Natural killer cell (primary cell): ENCODE measurements at places on chromosomes 7 and 10.

DNA sequence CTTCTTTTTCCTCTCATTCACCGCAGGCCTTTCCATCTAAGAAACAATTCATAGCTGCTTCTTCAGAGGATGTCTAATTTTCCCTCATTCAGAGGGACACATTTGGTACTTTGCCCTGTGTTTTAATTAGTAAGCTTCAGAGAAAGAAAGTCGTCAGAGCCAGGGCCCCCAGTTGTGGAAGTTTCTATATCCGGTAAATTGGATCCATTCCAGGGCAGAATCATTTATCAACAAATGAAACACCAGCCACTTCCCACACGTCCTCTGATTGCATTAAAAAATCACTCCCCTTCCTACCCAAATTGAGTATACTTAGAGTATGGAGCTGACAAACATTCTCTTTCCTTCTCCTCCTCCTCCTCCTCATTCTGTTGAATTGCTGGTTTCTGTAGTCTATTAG lies 205.8 kb upstream of the HDAC9 start:
- DNase-seq, result no peak

GRCh38 chr10:33719005-33719703 lies 384.7 kb upstream of the NRP1 start:
- DNase-seq, result no peak

DNA sequence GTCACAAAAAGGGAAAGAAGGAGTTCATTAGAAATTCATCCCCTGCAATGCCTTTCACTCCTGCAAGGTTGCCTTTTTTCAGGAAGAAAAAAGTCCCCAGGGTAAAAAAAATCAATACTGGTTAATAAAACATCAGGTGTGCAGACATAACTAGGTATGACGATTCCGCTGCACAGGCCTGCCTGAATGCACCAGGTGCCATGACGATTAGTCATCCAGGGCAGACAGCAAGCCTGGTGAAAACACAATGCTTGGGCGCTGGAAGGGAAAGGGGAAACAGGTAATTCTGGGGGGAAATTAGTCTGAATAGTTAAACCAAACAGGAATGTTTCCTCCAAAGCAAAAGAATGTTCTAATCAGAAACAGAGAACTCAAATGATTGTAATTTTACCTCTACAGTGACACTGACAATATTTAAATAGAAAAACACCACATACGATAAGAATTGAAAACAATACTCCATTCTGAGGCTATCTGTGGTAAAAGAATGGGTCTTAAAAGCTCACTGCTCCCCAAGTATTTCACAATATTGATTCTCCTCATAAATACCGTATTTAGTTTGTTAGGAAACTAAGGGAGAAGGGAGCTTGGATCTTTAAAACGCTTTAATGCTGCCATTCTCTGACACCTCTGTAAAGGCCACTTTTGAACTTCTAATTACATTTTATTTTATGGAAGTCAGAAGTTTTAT lies 45.2 kb downstream of the VPS41 start:
- DNase-seq, result no peak

DNA sequence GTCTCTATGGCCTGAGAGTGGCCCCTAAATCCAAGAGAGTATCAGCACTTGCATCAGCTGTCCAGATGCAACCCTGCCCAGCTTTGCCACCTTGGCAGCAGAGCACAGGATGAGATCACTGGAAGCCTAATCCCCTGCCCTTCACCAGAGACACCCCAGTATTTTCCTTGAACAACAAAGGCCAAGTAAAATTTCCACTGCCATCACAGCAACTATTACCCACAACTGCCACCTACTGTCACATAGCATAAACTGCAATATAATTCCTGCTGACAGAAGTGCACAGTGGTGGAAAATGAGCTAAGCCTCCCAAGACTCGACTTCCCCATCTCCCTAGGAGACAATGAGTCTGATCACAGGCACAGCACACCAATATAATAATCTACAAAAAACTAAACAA lies 462.8 kb upstream of the ZWINT start:
- no peak for DNase-seq

DNA sequence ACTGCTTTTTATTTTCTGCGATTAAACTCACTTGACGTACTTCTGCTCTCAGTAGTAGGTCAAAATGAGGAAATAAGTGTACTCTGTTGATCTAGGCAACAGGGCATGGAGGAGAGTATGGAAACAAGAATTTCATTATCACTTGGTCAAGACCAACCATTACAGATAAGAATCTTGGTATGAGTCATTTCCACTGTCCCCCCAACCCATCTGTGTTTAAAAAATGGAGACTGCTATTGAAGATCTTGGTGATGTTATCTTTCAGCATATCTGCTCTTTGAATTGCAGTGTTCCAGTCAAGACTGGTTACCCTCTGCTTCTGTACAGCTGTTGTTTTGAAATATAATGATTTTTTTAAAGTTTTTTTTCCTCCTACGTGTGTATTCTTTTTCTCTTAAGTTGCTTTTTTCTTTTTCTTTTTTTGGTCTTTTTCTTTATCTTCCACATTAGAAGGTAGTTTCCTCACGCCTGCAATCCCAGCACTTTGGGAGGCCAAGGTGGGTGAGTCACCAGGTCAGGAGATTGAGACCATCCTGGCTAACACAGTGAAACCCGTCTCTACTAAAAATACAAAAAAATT lies 11.7 kb downstream of the STAM start:
- no peak for DNase-seq

- DNase-seq, result no peak
Observed at GRCh38 chr10:46515793-46516192, 40.7 kb downstream of the GPRIN2 start.

GRCh38 chr10:96259150-96259549 lies 12.2 kb downstream of the BLNK start:
- no peak for DNase-seq

DNA sequence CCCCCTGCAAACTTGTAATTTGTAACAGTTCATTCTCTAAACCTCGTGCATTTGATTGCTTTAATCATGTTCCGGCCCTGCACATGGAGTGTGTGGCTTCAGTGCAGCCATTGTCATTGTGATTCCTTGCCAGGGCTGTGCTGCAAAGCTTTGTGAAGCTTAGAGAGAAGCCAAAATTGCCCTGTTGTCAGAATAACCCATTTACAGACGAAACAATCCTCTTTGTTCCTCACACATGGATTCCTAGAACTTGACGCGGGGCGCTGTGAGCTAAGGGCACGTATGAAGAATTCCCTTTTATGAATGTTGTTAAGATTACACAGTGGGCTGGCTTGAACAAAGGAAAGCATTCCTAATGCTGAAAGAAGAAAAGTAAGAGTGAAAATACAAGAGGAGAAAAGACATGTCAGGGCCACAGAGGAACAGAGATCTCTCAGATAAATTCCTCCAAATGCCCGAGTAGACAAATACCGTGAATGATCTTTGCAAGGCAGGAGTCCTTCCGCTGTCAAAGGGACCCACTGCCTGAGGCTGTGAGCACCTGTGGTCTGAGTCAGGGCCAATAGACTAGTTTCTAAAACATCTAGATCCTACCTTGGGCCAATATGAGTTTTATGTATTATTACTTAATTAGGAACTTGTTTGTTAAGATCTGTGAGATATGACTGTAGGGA lies 205.4 kb upstream of the C7orf33 start:
- no peak for DNase-seq

- DNase-seq, result no peak
Observed at GRCh38 chr10:71438761-71439160, 42.0 kb downstream of the CDH23 start.

- no peak for DNase-seq
Observed at GRCh38 chr10:78584681-78585080, 484.1 kb upstream of the ZMIZ1 start.

GRCh38 chr7:47393406-47393805 lies 188.5 kb downstream of the TNS3 start:
- no peak for DNase-seq

DNA sequence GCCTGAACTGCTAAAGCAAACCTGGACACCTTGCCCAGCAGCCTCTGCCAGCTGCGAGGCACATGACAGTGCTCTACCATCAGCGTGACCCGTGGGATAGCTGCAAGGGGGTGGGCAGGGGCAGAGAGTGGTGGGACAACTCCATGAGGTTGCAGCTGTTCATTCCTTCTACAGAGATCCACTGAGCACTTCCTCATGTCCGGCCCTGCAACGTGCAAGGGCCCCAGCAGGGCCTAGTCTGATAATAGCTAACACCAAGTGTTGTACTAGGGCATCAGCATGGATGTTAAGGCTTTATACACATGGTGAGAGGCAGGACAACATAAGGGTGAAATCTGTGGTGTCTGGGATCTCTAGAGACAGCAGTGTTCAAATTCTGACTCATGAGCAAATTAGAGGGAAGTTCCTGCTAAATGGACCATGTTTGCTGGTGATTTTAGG lies 14.3 kb downstream of the NOD1 start:
- no peak for DNase-seq

DNA sequence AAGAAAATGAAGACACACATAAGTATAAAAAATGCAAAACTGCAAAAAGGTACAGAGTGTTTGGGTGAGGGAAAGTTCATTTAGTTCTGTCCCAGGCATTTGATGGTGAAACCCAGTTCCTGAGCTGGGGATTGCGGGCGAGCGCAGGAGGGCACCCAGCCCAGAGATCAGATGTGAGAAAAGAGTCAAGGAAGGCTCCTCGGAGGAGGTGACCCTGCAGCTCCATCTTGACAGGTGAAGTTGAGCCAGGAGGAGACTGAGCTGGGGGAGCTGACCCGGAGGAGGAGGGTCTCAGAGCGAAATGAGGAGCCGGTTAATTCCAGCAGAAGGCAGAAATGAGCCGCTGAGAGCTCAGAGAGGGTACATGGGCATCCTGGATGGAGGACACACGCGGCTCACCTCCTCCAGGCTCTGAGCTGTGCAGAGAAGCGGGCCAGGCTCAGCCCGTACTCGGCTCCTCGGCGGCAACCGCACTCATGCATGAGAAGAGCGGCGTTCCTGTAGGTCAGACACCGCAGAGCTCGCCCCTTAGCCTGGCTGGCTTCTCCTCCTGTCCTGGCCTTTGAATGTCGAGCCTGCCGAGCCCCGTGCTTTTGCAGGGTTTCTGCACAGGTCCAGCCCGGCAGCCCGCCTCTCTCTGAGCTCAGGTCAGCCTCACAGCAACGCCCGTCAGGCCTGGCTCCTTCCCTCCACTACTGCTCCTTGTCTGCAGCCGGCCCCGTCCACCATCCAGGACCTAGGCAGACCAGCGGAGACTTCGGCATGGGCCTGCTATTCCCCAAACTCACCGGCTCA lies 9.5 kb upstream of the RAMP3 start:
- DNase-seq, result no peak

DNA sequence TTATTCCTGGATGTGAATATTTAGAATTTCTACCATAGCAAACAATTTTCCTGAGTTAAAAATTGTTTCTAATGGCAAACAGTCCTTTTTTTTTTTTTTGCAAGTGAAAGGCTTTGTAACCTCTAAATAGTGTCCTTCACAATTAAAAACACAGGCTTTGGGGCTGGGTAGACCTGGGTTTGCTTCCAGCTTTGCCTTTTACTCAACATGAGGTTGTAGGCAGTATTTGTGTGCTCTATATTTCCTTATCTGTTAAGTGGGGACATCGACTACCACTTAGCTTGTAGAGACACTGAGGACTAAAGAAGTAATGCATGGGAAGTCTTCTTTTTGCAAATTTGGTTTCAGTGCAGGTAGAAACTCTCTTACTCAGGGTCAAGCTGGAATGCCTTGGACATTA lies 169.4 kb upstream of the GRB10 start:
- DNase-seq, result no peak

DNA sequence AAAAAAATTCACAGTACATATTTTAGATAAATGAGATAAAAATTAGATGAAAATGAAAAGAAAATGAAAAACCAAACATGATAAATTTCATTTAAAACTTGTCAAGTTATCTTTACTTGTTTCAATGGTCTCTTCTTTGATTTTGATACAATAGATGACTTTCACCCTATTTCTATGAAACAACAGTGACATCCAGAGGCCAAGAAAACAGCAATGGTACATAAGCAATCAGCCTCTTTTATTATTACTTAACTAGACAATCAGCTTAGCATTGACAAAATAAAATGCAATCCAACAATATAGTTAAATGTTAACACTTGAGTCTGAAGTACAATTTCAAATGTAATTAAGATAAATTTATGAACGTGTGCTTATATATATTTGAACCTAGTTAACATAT lies 74.8 kb upstream of the GPR37 start:
- no peak for DNase-seq

DNA sequence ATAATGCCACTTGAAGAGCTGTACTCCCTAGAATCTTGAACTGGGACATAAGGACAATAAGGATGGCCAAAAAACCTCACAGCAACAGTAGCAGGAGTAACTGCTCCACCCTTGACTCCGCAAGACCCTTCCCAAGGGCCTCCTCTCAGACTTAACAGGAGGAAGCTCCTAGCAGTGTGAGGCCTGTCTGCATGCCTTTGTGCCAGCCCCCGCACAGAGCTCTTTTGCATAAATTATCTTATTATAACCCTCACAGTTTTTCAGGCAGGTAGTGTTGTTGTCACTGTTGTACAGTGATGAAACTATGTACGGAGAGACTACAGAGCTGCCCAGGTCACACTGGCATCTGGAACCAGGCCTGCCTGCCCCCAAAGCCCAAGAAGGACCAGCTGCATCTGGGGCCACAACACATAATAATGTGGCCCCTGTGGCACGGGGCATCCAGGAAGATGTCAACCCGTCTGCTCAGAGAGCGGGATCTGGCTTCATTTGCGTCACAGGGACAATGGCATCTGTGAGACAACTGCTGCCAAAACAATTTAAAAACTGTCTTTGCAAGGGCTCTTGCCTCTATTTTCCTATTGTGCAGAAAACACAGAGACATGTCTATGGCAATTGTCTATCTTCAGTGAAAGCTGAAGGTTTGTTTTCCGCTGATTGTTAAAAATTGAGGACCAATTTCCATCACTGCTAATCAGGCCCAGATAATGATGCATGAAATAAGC lies 249.3 kb upstream of the GRB10 start:
- DNase-seq, result no peak

DNA sequence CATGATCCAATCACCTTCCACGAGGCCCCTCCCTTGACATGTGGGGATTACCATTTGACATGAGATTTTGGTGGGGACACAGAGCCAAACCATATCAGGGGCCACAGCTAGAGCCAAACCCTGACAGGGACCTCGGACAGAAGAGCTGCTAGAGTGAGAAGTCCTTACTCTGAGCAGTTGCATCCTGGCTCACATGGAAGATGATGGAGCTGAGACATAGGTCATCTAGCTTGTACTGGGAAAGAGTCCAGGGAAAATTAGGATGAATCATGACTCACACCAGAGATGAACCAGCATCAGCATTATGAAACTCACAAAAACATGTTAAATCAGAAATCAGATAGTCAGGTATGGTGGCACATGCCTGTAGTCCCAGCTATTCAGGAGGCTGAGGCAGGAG lies 12.8 kb upstream of the FMC1 start:
- DNase-seq, result no peak

DNA sequence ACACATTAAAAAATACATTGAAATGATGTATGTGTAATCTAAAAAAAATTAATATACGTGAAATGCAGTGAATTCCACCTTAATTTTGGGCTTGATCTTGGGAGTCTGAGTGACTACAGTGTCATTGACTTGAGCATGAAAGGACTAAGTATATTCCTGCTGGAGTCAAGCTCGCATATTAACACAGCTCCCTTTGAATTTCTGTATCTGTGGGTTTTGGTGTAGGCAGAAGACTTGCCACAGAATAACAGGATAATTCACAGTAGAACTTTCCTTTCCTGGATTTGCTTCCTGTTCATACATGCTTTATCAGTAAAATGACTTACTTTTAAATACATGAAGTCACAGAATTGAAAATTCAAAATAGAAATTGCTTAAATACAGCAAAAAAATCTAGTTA lies 55.3 kb downstream of the PPP1R9A start:
- no peak for DNase-seq
